Muscle of leg (tissue), 16 donors: ENCODE measurements at places on chromosomes 5 and 9. TPM values are rescaled to one million over a fixed set of nuclear protein-coding genes. Genes with fewer than 3 reads are reported as not detected.

Gene CARD6
- 1.7 TPM for polyA plus RNA-seq

Gene THBS4
- 223 TPM for polyA plus RNA-seq

Gene ADGRD2
- not detected for polyA plus RNA-seq

Gene SURF6
- polyA plus RNA-seq = 23.1 TPM

Gene SLC36A3
- polyA plus RNA-seq = not detected

Gene RAI14
- 30.7 TPM for polyA plus RNA-seq

Gene IL7R
- polyA plus RNA-seq = 1.7 TPM

Gene RLN2
- polyA plus RNA-seq = 0.54 TPM

GRCh38 chr9:136088481-136088938, 6.6 kb downstream of the NACC2 start:
- no peak for DNase-seq

GRCh38 chr5:54807421-54807820, 178.0 kb downstream of the ESM1 start:
- DNase-seq = no peak

- DNase-seq = peak; percentile 69
These were observed 4.1 kb upstream of the PDGFRB start for GRCh38 chr5:150159741-150160179.

GRCh38 chr5:55533521-55534435, 986 bp downstream of the PLPP1 start:
- DNase-seq = peak; percentile 80

GRCh38 chr5:140182075-140182711, 7.2 kb downstream of the CYSTM1 start:
- DNase-seq = peak; percentile 44

DNA sequence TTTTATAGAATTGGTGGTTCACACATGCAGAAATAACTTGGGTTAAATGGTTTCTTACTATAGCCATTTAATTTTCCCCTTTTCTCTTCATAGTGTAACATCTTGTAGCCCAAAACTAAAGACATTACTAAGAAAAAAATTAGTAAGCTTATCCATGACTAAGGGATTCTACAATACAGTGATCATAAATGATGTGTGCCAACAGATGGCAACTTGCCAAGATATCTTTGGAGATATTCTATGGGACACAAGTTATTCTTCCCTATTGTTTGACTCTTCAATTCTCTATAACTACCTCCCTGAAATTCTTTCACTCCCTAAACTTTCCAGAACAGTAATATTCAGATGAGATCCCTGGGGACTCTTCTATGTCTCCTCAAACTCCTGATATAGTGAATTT, 580.6 kb downstream of the PTPRD start:
- peak; percentile 2 for DNase-seq

GRCh38 chr9:36855448-36856315, 178.4 kb downstream of the PAX5 start:
- DNase-seq = no peak

GRCh38 chr9:76266649-76267283, 127.5 kb downstream of the RFK start:
- DNase-seq = no peak

DNA sequence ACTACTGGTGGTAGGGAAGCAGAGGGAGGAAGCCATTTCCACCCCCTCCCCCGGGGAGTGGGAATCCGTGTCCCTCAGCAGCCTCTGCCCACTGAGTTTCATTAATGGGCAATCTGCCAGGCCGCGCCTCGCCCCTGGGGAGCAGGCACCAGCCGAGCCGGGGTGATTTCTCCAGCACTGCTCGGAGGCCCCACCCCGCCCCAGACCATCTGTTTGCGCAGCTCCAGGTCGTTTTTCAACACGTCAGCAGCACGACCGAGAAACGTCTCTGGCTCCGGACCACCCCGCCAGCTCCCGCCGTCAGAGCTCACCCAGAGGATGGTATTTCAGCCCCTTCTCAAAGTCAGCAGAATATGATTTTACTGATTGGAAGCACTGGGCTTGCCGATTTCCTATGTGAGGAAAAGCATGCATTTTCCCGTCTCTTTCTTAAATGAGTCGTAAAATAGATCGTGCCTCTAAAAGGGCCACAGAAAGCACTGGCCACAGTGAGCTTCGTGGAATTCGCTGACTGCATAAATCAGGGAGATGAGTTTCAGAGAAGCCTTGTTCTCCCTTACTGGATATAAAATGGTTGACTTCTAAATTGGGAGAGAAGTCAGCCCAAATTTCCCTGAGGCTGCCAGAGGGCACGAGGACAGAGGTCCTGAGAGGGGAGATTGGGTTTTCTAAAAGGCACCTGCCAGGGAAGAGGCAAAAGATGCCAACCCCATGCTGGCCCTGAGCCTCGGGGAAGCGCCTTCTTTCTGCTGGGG, 47.0 kb downstream of the OLFM1 start:
- DNase-seq = peak; percentile 49

DNA sequence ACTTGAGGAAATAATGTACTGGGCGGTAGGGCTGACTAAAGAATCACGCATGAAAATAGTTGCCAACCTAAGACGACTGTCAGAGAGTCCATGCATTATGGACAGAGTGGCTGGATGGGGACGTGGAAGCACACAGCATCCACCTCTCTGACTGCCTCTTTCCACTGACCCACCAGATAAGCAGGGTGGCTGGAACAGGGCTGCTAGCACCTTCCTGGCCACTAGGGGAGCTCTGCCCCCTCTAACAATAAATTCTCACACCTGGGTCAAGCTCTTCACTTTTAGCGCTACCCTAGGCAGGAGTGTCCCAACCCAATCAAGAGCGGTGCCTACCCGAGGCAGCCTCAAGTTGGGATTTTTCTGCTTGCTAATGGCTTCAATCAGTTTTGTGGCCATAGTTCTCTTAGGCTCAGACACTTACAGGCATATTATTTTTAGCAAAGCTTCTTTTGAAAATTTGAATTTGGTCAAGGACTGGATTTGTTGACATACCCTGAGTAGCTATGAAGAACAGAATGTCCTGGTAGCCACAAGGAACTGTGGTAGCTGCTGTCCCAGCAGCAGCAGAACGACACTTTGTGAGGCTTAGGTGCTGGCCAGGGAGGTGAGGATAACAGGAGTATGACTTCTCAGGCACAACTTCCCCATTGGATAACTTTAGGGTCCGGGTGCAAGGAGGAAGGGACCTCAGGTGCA, 6.9 kb upstream of the TPM2 start:
- DNase-seq = peak; percentile 49

DNA sequence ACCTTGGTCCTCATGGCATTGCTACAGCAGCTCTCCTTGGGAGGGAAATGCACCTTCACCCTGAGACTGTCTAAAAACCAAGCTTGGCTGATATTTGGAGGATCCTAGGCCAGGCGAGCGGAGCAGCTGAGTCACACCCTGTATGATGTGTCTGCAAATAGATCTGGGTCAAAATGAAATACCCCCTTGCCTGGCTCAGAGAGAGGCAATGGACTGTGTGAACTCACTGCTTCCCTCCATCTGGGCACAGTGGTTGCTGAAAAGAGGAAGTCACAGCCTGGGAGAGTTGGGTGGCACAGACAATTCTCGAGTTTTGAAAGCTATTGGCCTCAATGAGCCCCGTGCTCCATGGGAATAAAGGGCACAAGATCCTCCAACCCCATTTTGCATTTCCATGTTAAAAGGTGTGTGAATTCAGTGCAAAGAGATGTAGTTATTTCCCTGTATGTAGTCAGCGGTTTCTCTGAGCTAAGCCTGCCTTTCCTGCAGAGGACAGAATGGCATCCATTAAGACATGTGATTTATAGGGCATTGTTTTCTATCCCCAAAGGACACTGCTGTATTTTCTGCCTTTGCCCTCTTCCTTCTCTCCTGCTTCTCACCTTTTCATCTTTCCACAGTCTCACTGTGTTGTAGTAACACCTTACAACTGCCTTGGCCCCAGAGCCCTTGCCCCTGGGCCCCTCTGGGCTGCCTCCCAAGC, 177.2 kb downstream of the GADD45G start:
- peak; percentile 39 for DNase-seq

GRCh38 chr9:72394066-72394465, 29.1 kb upstream of the ZFAND5 start:
- DNase-seq = no peak

DNA sequence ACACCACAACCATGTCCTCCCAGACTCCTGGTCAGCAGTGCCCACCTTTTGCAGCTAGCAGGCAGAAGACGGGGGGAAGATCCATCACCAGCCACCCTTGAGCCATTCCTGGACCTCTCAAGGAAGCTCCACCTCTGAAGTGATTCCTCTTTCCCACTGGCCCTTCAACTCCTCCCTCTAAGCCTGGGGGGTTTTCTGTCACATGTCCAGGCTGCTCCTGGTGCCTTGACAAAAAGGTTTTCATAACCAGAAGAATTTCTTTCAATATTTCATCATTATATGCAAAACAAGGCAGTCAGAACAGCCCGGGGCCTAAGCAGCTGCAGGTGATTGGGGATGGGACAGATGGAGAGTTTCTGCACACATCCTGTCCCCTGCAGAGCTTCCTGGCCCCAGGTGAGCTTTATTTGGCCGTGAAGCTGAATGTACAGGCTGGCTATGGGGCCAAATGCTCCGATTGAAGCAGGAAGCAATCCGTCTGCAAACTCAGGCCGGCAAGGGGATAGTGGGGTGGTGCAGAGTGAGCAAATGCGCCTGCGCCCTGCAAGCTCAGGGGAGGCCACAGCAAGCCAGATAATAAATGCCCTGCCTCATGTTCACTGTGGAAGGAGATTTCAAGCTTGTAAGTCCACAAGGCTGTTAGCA, 173.5 kb downstream of the C5orf15 start:
- no peak for DNase-seq

DNA sequence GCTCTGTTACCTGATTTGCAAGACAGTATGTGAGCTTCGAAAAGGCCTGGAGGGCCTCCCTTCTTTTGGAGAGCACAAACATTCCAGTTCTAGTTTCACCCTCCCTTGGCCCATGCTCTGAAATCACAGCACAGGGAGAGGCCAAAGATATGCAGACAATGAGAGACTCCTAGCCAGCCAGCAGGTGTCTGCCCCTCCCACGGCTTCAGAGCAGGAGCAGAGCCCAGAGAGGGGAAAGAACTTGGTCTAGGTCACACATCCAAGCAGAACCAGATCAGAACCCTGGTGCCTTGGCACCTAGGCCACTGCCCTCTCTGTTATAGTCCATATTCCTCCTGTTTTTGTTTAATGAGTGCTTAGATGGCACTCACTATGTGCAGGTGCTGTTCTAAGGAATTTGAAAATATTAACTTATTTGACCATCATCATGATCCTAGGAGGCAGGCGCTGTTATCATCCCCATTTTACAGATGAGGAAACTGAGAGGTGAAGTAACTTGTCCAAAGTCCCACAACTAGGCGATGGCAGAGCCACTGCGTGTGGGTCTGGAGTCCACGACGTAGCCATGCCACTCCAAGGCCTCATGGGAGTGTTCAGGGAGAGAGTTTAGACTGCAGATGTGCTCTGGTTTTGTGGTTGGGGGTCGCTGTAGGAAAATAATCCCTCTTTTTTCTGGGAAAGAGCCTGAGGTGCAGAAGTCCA, 27.2 kb downstream of the TMOD1 start:
- peak; percentile 21 for DNase-seq

- DNase-seq = peak; percentile 19
These were observed 238.9 kb upstream of the NR4A3 start for GRCh38 chr9:99582814-99583213.

DNA sequence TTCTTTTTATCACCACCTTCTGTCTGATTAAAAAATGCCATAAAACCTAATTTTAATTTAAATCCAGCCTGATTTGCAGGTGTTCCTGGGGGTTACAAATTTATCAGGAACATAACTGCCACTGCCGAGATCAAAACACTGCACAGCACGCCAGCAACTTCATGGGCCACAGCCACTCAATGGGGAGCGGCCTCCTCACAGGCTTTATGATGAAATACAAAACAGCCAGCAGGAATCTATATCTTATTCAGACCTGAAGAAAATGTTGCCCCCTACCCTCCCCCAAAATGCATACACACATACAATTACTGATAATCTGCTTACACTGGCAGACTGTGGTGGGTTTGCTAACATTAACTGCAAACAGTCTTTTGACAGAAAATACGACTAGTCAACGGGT, 151.7 kb upstream of the POU5F2 start:
- DNase-seq = no peak

DNA sequence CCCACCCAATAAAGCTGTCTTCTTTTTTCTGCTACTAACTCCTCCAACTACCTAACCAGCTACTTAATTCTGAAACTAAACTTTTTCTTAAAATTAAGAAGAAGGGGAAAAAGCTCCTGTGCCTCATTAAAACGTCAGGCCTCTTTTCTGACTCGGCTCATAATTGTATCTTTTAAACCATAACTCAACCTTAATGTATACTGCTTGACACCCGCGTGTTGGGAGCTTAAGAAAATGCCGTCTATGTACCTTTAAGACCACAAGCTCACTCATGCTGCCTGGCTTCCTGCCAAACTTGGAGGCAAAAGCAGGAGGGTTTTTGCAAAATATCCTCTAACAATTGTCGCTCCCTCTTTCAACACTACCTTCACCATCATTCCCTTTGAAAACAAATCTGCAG, 5.0 kb downstream of the EBF1 start:
- DNase-seq = peak; percentile 96

DNA sequence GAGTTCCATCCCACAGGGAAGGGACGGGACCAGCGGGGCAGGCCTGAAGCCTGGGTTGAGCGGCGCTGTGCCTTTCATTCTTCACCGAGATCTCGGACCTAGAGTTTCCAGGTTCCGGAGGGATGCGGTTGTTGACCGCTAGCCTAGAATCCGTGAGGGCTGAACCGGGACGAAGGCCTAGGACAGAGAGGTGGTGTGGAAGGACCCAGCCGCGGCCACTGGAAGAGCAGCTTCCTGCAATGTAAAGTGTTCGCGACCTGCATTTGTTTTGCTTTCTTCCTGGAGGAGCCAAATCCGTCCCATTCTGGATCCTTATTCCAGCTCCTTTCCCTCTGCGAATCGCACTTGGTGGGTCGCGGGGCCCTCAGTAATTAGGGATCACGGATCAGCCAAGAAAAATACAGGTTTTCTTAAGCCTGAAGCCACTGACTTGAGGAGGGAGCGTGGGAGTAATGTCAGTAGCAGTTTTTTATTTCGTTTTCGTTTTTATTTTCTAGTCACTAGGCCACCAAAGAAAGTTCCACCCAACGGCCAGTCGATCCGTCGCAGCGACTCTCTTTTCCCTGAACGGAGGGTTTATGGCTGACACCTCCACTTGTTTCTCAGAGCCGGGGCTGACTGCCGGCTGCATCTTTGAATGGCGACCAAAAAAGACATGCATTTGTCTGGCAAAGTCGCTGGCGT, 48.6 kb downstream of the ANXA2R start:
- DNase-seq = no peak

DNA sequence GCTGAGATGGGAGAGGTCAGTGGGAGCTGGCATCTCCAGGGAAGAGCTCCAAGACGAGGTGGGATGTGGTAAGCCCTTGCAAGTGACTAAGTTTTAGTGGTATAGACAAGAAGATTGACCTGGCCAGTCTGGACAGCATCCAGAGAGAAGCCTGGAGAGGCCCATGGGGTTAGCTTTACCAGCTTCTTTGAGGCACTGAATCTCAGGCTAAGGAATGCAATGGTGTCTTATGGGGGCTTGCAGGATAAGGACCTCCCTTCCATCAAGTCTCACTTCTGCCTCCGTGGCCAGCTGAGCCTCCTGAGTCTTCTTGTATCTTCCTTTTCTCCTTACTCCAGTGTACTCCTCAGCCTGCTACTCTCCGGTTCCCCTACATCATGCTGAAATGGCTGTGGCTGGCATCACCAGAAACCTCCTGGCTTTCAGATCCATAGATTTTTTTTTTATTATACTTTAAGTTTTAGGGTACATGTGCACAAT, 56.5 kb upstream of the JADE2 start:
- DNase-seq = no peak
